Naive B cell (primary cell): ENCODE measurements at places on chromosomes 3 and 15.

GRCh38 chr3:96175500-96175899 is 638.9 kb upstream of the EPHA6 start:
- no peak for DNase-seq
- H3K36me3 ChIP-seq = no peaks in the 10 kb centered on the region
- no peak overlapping the region for H3K27ac ChIP-seq

- H3K4me1 ChIP-seq = no peaks in the 10 kb centered on the region
- H3K27ac ChIP-seq = no peak overlapping the region
- DNase-seq = peak; percentile 10
These were observed 148.9 kb upstream of the GBE1 start for GRCh38 chr3:81910244-81910852.

DNA sequence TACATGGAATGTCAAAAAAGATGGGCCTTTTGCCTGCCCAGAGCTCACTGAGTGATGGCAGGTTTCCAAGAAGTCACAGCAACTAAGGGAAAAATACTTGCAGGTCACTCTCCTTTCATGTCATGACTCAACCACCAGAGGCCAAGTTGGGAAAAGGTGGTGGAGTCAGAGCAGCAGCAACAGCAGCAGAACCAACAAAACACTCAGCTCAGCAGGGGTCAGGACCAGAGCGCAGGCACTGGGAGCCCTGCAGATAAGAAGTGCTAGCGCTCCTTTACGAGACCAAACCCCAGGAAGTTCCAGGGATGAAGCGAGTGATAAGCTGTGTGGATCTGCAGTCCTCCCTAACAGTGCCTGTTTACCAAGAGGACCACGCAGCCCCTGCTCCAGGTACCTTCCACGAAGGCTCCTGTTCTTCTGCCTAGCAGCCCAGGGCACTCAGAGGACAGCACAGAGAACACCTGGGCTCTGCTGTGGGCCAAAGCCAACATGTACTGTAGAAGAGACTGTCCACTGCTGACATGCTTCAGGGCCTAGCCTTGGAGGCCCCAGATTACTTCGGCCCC is 26.0 kb downstream of the POC1A start:
- H3K36me3 ChIP-seq = no peaks in the 10 kb centered on the region
- no peaks in the 10 kb centered on the region for H3K27me3 ChIP-seq
- no peak overlapping the region for H3K27ac ChIP-seq
- H3K4me3 ChIP-seq = no peak overlapping the region
- peaks cover 10% of the 10 kb centered on the region for H3K4me1 ChIP-seq

GRCh38 chr15:73840771-73841170 is 32.6 kb upstream of the TBC1D21 start:
- H3K4me1 ChIP-seq = no peaks in the 10 kb centered on the region
- no peak for DNase-seq
- H3K27me3 ChIP-seq = peaks cover 49% of the 10 kb centered on the region
- H3K36me3 ChIP-seq = no peaks in the 10 kb centered on the region
- no peak overlapping the region for H3K4me3 ChIP-seq

DNA sequence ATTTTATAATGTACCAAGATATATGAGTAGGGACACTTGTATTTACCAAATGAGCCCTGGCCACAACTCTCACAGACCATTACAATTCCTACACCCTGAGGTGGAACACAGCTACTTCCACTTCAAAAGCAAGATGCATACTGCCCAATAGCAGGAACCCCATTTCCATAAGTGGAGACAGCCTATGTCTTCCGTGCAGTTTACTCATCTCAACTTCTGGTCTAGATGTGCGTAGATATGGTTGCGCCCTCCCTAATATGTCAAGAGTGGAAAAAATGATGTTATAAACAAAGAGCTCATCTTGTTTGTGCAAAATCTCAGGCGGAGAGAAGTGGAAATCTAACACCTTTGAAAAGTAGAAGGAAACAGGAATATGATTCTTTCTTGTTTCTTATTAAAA is 44.6 kb downstream of the RAB27A start:
- H3K4me1 ChIP-seq = peaks cover 5% of the 10 kb centered on the region
- no peak overlapping the region for H3K4me3 ChIP-seq
- H3K27me3 ChIP-seq = no peaks in the 10 kb centered on the region
- no peak for DNase-seq
- H3K36me3 ChIP-seq = peaks cover 10% of the 10 kb centered on the region
- H3K27ac ChIP-seq = no peak overlapping the region

DNA sequence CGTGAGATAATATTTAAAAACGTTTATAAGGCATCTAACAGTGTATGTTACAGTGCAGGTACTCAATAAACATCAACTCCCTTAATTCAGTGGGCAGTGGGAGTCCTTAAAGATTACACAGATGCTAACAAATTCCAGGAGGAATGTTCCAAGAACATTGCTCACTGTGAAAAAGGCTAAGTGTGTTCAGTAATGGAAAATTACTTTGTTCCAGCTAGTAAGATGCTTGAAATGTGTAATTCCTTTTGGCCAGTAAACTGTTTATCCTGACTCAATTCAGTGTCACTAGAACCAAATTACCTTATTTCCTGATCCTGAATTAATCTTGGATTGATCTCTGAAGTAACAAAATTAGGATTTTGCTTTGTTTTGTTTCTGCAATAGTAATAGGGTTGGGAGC is 54.2 kb upstream of the SEMA6D start:
- no peaks in the 10 kb centered on the region for H3K27me3 ChIP-seq
- H3K36me3 ChIP-seq = no peaks in the 10 kb centered on the region
- no peaks in the 10 kb centered on the region for H3K4me1 ChIP-seq
- DNase-seq = no peak
- no peak overlapping the region for H3K27ac ChIP-seq
- no peak overlapping the region for H3K4me3 ChIP-seq
